AG10803 (cell line): ENCODE measurements at places on chromosomes 11 and 22.

DNA sequence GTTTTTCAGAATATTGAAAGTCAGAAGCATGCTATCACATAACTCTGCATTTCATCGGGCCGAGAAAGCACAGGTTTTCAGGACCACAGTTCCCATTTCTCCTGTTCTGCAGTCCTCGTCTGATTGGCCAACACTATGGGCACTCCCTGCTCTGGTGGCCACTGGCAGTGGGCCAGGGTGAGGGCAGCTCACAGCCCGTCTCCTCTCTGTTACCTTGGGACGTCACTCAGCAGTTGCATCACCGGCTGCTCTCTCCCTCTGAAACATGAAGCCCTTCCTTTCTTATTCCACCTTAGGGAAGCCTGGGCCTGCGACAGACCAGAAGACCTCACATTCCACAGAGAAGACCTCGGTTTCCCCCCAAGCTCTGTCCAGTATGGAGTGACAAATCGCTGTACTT is 11.4 kb upstream of the MICAL3 start:
- no peak for DNase-seq

DNA sequence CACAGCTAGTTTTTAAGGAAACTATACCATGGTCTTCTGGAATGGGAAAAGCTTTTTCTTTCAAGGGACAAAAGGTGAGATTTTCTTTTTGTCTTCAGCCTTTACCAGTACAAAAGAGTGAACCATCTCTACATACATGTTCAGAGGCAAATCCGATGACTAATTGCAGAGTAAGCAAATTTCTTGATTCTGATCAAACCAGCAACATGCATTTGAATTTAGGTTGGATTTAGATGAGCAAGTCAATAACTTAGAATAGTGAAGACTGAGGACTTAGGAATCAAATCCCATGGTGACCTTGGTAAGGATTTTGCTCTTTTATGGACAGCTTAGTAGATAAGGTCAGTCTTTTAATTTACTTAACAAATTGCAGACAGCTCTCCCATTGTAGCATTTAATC is 65.9 kb upstream of the BLID start:
- no peak for DNase-seq

GRCh38 chr11:102459393-102459792 is 6.8 kb upstream of the TMEM123 start:
- DNase-seq: no peak

DNA sequence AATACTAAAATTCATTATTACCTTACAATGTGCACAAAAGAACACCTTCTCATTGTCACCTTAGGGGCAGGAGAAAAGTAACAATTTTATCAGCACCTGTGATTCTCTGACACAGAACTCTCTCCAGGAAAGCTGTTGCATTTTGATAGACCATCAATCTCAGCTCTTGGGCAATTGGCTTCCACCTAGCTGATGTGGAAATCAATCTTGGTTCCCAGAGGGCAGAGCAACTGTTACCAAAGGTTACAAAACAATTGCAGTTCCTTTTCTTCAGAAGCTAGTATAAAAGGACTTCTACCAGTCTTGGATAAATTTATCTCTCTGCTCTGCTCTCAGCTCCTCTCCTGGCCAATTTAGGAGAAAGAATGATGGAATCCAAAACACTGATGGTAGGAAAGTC is 157.8 kb upstream of the DDI1 start:
- no peak for DNase-seq

GRCh38 chr11:35997902-35998520 is 54.1 kb downstream of the LDLRAD3 start:
- DNase-seq: peak; percentile 11

GRCh38 chr11:1222491-1223345 is at the start of gene MUC5B:
MUC5B (plus strand) TSS chr11:1223066; CDS start chr11:1223124, 58 bp downstream.
- no peak for DNase-seq

GRCh38 chr22:25651332-25652085 is 87.0 kb downstream of the GRK3 start:
- no peak for DNase-seq

DNA sequence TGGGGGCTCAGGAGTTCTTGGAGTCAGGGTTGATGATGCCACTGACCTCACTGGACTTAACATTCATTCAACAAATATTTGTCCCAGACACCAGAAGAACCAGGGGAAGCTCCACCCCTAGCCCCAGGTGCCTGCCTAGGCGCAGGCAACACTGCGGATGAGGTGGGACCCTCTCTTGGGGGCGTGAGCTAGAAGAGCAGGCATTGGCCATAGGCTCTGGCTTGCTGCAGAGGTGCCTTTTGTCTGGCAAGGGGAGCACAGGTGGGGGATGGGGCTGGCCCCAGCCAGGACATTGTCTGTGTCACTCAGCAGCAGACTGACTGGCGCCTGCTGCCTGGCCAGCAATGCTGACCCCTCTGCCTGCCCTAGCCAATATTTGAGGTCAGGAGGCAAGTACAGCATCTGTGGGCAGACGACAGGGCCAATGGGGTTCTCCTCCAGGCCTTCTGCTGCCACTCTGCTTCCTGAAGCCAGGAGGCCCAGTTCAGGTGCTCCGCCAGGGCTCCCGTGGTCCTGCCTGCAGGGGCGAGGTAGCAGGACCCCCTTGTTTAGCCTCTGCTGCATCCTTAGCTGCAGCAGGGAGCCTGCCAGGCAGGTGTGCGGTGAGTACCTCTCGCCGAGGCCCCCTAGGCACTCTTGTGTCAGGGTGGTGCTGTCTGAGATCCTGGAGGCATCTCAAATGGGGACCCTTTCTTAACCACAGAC is 4.0 kb downstream of the LINC01488 start:
- DNase-seq: no peak

DNA sequence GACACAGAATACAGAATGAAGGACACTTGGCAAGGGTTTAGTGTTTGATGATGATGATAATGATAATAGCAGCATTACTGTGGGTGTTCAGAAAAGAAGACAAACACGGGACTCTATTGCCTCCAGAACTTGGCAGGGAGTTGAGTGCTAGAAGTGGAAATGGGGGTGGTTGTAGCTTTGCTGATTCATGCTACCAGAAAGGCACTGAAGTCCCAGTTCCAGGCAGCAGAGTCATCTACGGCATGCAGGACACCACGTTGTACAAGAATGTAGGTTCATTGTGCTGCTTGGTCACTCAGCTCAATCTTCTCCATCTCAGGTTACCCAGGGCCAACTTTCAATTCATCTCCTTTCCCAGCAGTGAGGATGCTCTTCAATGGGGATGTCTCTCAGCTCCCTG is 115.7 kb downstream of the NTM start:
- peak; percentile 34 for DNase-seq

DNA sequence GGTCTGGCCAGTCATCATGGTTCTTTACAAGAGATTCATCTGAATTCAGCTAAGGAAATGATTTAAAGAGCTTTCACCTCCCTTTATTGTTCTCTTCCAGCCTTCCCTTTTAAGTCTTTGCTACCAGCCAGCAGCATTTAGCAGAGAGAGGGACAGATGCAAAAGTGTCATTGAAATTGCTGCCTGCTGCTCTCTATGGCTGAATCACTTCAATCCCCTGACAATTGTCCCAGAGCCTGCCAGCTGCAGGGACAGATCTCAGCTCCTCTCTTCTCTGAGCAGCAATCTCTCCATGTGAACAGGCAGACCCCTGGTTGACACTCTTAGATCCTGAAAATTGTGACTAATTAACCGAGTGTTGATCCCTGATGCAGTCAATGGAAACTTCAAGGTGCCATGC is 816.9 kb upstream of the CCDC90B start:
- no peak for DNase-seq

DNA sequence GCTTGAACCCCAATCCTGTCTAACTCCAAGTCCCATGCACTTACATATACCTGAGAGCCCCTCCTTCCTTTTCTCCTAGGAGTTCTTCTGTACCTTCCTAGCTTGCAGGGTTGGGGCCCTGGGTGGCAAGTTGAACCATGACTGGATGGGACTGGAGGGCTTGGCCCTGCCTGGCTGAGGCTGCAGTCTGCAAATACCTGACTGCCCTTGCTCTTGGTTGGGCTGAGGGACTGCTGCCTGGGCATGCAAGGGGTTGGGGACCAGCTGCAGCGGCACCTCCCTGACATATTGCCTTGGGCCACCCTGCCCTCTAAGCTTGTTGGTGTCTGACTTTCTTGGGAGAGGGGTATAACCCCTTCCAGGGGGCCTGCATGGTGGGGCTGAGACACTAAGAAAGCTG is 9.8 kb upstream of the SLC39A13 start:
- DNase-seq: no peak

GRCh38 chr11:64181506-64182411 is 4.2 kb upstream of the STIP1 start:
- DNase-seq: peak; percentile 88

GRCh38 chr22:31730344-31730711 is 19.6 kb downstream of the PRR14L start:
- no peak for DNase-seq

- DNase-seq: peak; percentile 30
Measured at GRCh38 chr22:22787786-22788459, 99.7 kb upstream of the IGLL5 start.

GRCh38 chr11:69443968-69444364 is 37.5 kb upstream of the LINC01488 start:
- DNase-seq: peak; percentile 75

- DNase-seq: peak; percentile 92
Measured at GRCh38 chr22:19943082-19944026, 1.7 kb upstream of the TXNRD2 start.

GRCh38 chr11:18012122-18012905 is 533 bp downstream of the SERGEF start:
- peak; percentile 13 for DNase-seq

DNA sequence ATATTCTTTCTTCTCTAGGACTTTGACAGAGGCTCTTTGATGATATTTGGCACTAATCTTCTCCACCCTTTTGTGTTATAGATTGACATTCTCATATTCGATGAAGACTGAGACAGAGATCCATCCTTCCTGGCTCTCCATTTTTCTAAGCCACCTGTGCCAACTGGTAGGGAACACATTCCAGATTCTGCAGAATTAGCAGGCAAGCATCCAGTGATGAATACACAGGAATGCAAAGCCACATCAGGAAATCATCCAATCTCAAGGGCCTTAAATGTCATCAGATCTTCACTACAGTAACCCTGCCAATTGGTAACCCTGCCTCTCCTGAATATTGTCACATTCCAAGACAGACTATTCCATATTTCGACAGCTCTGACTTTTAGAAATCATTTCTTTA is 718.4 kb upstream of the API5 start:
- no peak for DNase-seq

- DNase-seq: no peak
Measured at GRCh38 chr11:81853791-81854190, 879.9 kb downstream of the FAM181B start.

- DNase-seq: no peak
Measured at GRCh38 chr11:10139143-10139542, 154.9 kb downstream of the SBF2 start.

DNA sequence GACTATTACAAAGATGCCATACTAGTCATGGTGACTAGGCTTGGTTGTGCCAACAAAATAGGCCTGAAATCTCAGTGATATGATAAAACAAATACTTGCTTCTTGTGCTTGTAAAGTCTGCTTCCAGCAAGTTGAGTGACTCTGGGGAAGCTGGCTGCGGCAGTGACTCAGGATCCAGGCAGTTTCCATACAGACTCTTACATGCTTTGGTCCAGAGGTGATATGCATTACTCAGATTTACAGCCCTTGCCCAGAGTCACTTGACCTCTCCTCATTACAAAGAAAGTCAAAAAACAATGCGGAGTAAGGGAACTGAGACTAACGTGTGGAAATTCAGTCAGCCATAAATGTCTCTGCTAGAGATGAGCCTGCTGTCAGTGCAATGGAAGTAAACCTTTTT is 387.5 kb downstream of the KCNA4 start:
- DNase-seq: peak; percentile 27

DNA sequence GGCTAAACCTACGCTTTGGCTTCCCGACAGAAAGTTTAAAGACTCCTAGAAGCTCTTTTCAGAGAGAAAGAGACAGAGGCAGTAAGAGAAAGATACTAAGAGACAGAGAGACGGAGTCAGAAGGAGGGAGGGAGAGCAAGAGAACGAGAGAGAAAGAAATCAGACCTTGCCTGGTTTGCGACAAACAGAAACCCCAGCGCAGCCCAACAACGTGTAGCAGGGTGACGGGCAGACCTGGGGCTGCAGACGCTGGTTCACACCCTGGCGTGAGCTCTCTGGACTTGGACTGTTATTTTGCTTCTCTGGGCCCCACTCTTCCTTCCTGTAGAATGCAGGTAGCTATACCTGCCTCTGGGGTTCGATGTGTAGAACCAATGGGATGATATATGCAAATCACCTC is 244.4 kb upstream of the SYN3 start:
- no peak for DNase-seq

- DNase-seq: no peak
Measured at GRCh38 chr11:101509922-101510321, 73.9 kb downstream of the TRPC6 start.

- DNase-seq: no peak
Measured at GRCh38 chr22:24178502-24179440, 2.5 kb upstream of the SUSD2 start.

- DNase-seq: no peak
Measured at GRCh38 chr22:44811141-44811540, 58.8 kb downstream of the ARHGAP8 start.

DNA sequence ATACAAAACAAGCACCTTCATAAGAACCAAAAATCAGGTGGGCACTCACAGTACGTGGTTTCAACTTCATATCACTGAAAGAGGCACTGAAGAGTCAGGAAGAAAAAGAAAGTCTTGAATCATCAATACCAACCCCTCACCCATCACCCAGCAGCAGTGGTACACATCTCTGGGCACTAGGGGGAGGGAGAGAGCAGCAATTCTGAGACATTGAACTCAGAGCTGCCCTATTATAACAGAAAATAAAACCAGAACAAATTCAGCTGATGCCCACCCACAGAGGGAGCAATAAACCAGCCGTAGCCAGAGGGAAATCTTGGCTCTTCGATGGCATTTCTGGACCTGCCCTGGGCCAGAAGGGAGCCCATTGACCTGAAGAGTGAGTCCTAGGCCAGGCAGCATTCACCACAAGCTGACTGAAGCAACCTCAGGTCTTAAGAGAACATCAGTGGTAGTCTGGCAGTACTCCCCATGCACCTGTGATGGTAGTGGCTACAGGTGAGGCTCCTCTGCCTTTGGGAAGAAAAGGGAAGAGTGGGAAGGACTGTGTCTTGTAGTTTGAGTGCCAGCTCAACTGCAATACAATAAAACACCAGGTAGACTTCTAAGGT is 42.2 kb upstream of the FAM181B start:
- DNase-seq: peak; percentile 42

GRCh38 chr22:49793296-49793695 is 34.4 kb downstream of the BRD1 start:
- DNase-seq: no peak

DNA sequence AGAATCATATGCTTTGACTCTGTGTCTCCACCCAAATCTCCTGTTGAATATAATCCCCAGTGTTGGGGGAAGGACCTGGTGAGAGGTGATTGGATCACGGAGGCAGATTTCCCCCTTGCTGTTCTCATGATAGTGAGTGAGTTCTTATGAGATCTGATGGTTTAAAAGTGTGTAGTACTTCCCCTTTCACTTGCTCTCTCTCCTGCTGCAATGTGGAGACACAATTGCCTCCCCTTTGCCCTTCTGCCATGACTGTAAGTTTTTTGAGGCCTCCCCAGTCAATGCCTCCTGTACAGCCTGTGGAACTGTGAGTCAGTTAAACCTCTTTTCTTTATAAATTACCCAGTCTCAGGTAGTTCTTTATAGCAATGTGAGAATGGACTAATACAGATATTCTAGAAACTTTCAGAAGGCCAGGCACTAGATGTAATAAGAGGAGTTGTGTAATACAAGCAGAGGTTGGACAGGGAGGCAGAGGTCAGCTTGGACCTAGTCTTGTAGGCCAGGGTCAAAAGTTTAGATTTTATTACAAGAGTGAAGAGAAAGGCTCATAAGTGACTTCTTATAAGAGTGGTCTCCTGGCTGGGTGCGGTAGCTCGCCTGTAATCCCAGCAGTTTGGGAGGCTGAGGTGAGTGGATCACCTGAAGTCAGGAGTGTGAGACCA is 9.3 kb upstream of the SERPING1 start:
- DNase-seq: no peak
